Anterior cingulate cortex (tissue), 58 donors: ENCODE measurements at places on chromosomes 3 and 15.

- DNase-seq = no peak
These were observed 106.0 kb downstream of the PGPEP1L start for GRCh38 chr15:98901434-98902072.

DNA sequence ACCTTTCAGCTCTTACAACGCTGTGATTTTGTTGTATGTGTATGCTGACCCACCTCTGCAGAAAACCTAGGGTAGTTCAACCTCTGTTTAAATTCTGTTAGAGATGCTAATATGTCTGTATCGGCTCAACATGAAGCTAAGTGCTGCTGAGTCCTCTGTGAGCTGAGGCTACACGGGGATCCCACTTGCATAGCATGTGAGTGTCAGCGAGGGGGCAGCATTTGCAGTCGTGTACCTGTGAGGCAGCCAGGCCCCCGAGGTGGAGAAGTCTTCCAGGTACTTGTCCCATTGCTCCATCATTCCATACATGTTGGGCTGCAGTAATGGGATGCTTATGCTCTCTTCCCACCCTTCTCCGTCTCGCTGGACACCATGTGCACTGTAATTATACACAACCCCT, 3.7 kb downstream of the MKRN2OS start:
- DNase-seq = no peak

DNA sequence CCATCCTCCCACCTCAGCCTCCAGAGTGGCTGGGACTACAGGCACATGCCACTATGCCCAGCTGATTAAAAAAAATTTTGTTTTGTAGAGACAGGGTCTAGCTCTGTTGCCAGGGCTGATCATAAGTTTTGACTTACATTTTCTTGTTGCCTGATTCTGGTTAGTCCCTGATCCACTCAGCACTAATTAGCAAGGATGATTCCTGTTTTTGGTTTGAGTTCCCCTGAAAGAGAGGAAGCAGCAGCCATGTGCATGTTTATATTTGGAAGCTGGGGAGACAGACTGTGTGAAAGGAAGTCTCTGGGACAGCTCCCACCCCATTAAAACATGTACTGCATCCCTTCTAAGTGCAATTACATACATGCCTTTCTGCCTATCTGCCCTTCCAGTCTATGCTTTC, 3.6 kb upstream of the NCK1 start:
- DNase-seq = no peak

DNA sequence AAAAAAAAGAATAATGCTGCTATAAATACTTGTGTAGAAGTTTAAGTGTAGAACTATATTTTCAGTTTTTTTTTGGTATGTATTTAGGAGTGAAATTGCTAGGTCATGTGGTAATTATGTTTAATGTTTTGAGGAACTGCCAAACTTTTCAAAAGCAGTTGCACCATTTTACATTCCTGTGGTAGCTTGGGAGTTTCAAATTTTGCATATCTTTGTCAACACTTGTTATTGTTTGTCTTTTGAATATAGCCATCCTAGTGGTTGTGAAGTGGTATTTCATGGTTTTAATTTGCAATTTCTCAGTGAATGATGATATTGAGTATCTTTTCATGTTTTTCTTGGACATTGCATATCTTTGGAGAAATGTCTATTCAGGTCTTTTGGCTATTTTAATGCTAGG, 30.4 kb downstream of the SKIL start:
- no peak for DNase-seq

DNA sequence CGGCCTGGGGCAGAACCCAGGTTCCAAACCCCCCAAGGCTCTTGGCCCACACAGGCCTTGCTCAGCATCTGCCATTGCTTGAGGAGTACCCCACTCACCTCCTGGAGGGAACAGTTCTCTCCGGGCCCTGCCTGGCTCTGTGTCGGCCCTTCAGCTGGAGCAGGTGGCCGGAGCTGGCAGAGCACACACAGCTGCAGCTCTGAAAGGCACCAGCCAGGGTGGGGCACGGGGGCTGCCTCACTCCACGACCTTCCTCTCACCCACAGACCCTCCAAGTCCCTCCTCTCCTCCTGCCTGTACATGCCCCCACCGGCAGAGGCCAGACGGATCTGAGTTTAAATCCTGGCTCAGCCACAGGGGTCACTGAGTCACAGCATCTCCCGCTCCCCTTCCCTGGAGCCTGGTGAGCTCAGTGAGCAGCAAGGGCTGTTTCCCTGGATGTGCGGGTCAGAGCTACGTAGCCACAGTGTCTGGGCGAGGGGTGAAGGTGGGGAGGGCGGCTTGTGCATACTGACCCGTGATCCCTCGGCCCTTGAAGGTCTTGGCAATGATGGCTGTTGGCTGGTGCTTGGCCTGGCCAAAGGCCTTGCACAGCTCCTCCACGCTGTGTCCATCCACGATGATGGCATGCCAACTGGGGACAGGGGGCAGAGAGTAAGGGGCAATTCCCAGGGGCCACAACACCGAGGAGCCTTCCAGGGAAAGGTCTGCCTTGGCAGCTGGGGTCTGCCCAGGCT, 23.0 kb downstream of the TKT start:
- no peak for DNase-seq

DNA sequence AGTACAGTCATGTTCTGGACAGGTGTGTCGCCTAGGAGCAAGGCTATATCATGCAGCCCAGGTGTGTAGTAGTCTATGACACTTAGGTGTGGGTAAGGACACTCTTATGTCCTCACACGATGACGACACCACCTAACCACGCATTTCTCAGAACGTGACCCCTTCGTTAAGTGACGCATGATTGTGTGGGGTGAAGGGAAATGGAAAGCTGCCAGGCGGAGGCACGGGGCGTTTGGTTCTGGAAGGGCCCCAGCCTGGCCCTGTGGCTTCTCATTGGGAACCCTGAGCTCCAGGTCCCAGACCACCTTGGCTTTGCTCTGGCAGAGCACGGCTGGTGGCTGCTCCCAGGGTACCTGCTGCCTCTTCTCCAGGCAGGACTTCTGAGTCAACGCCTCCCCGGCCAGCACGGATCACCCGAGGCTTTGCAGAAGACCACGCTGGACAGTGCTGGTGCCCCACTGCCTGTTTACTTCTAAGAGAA, 39.3 kb downstream of the FBLN2 start:
- DNase-seq = no peak

DNA sequence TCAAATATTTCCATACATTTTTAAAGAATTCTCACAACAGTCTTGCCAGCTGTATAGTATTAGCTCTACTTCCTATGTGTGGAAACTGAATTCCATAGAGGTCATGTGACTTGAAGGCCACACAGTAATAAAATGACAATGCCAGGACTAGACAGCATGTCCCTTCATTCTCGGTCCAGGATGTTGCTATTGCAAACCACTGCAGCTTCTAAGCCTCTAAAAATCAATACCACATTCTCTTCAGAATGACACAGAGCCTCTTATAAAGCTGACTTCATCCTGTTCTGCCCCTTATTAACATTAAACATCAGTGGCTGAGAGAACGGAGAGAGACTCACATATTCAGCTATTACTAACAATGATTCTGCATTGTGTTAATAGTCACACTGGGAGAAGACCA, 240.3 kb upstream of the PEX5L start:
- DNase-seq = no peak

DNA sequence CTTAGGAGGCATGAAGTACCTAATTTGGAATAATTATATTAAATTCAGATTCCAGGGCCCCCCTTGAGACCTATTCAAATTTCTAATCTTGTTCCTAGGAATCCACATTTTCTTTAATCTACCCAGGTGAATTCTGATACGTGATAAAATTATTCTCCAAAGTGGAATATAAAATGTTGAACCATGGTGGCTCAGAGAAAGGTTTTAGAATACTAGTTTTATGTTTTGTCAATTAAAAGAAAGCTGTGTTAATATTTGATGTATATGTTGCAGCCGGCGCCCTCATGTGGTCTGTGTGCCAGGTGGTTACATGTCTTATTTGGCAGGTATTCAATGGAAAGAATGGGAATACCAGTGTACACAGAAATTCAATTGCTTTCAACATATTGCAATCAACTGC, 321.8 kb downstream of the FEZF2 start:
- DNase-seq = no peak

GRCh38 chr15:80194914-80195313, 42.1 kb downstream of the FAH start:
- no peak for DNase-seq

DNA sequence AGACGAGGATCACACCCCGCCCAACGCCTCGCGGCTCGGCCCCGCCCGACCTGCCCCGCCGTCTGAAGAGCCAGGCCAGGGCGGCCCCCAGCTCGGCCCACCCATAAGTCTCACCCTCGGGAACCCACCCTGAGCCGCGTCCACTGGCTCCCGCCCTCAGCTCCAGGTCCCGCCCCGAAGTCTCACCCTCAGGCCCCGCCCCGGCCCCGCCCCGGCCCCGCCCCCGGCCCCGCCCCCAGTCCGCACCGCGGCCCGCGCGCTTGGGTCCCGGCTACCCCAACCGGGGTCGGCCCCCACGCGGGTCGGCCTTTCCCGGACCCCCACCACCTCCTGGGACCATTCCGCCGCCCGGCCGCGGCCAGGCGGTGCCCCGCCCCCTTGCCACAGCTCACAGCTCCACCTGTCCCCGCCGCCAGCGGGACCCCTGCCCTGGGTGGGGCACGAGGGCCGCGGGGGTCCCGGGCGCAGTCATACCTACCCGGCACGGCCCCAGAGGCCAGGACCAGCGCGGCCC, 489 bp downstream of the CSPG5 start:
- DNase-seq = no peak

DNA sequence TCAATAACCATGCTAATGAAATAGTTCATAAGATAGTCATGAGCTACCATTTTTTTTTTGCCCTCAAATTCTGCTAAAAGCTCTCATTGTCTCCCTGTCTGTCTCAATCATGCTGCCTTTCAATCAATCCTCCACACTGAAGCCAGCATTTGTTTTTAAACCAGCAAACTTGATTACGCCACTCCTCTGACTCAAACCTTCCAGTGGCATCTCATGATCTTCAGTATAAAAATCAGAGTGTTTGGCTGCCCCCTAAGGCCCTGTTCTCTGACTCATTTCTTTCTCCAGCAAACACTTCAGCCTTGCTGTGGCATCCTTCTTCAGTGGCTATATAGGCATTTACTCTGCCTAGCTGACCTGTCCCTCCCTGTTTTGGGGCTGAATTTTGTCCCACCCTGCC, 36.0 kb upstream of the EOMES start:
- DNase-seq = no peak

DNA sequence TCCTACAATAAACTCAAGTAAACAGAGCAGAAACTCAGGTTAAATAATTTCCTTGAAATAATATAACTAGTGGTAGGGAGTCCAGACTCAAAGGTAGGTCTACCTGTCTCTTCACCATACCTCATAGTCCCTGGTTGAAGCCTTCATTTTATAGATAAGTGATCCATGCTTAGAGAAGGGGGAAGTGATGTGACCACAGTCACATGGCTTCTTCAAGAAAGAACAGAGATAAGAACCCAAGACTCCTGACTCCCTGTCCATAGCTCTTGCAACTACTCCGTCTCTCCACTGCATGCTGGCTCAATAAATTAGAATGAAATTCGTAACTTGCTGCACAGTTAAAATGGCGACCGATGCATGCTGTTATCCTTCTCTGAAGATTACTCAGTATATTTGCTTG, 11.0 kb upstream of the C15orf61 start:
- no peak for DNase-seq

DNA sequence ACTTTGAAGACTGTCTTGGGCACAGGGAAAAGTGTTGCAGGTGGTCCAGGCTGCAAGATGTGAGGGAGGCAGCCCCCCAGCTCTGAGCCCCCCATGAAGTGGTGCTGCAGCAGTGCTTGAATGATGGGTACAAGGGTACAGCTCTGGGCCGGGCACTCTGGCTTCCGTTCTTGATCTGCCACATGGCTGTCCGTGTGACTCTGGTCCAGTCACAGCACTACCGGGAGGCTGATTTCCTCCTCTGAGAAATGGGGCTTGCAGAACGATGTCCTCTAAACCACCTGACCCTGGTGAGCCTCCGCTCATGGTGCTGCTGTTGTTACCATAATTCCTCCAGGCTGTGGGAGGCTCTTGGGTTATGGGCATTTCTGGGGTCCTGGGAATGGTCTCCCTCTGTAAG, 75.1 kb downstream of the FBLN2 start:
- DNase-seq = no peak

GRCh38 chr15:51833772-51834171, 4.3 kb downstream of the TMOD3 start:
- DNase-seq = no peak

DNA sequence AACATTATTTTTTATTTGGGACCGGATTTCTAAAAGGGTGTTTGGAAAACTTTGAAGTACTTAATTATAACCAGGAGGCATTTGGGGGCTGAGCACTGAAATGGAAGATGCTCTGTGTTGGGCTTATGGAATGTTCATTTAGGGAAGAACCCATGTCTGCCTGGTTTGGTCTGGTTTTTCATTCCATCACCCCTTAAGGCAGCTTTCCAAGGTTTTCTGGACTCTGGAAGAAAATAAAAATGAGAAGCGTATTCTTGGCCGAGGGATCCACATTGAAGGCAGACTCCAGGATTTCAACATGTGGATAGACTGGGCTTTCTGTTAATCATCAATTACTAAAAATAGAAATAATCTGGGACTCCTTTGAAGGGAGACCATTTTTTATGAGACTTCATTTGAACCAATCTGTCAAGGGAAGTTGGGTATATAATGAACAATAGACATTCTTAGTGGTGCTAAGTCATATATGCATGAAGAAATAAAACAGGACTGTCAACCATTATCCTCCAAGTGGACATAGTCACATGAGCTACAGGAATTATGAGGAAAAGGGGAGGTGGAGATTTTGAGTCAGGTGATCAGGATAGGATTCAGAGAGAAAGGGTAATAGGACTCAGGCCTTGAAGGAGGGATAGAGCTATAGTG, 270.5 kb upstream of the ADAMTS9 start:
- DNase-seq = no peak

DNA sequence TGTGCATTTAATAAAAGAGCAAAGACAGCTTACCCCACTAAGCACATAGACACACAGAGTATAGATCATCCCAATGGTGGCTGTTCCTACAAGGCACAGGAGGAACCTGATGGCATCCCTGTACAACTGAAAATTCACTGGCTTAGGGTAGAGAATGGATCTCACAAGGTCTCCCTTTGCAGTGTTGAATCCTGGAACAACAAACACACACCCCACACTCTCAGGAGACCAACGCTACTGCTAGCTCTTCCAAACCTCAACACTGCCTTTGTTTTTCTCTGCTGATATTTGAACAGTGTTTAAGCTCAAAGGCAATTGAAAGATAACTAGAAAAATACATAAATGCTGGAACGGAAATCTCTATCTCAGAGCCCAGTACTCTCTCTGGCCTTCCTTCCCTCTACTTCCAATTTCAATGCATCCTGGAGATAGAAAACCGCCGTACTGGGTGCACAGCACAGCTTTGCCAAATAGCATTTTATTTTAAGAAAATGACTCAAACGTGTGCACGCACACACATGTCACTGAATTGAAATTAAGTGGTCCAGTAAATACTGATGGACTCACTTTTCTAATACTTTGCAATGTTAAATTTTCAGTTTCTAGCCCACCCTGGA, 87.5 kb upstream of the ATP13A5 start:
- DNase-seq = no peak

- DNase-seq = no peak
These were observed 556 bp downstream of the CHP1 start for GRCh38 chr15:41231422-41232226.

- DNase-seq = no peak
These were observed 9.9 kb downstream of the DNASE1L3 start for GRCh38 chr3:58200846-58201355.
